ENCODE measurements at places on chromosomes 1 and 21.

GRCh38 chr1:8706995-8707396 is 110.4 kb downstream of the RERE start:
- DNase-seq: no peak

- no peak for DNase-seq
Observed at GRCh38 chr1:68232289-68233148, at the start of gene WLS. Gene WLS, minus strand, starts transcription at chr1:68232523. Its CDS starts 224 bp downstream, at chr1:68232299.

DNA sequence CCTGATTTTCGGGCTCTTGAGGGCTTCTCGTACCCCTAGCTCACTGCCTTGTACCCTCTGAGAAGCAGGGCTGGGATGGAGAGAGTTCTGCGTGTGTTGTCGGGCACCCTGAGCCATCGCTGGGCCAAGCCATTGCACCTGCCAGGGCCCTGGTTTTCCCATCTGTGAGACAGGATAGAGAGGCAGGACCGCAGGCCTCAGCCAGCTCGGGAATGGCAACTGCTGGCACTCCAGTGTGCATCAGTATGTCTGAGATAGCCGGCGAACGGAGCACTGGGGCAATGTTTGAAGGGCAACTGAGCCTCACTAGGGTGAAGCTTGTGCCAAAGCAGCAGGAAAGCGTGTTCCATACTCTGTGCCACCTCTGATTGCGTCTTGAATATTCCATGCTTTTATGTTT is 66.9 kb downstream of the TENT5C start:
- no peak for DNase-seq

GRCh38 chr1:216054600-216054999 is 368.6 kb downstream of the USH2A start:
- no peak for DNase-seq

DNA sequence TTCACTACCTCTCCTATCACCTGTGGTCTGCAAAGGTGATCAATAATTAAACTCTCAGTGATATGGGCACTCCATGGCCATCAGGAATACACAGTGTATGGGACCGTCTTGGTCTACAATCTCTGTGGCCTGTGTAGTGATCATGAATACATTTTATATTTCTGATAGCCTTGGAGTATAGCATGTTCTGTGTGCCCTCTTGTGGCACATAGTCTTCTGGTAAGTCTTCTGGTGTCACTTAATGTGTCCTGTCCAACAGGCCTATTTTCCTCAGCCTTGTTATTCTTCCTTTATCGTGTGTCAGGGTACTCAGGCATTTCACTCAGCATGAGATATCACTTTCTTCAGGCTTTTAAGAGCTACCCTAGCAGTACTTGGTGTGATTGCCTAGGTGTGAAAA is 393.6 kb downstream of the AGBL4 start:
- DNase-seq: no peak

GRCh38 chr1:26959722-26960624 is at the start of gene KDF1:
Gene KDF1, minus strand, starts transcription at chr1:26960468. Its CDS starts 8,088 bp downstream, at chr1:26952380.
- DNase-seq: no peak

- DNase-seq: peak; percentile 62
Observed at GRCh38 chr1:181033128-181033798, 520 bp upstream of the MR1 start.

GRCh38 chr1:112840631-112841624 is 115.1 kb downstream of the SLC16A1 start:
- peak; percentile 54 for DNase-seq

DNA sequence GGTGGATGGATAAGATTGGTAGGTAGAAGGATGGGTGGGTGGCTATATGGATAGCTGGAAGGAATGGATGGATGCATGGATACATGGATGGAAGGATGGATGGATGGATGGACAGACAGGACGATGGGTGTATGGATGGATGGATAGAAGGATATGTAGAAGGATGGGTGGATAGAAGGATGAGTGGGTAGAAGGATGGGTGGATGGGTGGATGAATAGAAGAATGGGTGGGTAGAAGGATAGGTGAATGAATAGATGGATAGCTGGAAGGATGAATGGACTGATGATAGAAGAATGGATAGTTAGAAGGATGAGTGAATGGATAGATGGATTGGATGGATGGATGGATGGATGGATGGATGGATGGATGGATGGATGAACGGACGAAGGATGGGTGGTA is 5.0 kb downstream of the MASP2 start:
- no peak for DNase-seq

DNA sequence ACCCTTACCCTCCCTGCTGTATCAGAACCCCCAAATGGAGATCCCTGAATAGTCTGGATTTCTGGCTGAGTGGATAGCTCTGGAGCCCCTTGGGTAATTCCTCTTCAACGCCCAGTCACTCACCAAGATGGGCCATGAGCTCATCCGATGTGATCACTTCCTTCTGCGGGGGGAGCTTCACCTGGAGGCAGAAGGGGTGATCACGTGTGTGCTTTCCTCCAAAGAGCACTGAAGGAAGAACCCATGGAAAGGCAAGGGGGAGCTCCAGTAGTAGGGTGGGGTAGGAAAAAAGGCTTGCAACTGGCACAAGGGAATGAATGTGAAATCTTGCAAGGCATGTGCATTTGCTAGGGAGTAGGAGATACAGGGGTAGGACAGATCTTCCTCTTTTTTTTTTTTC is 5.1 kb downstream of the MINDY1 start:
- DNase-seq: no peak

GRCh38 chr1:27143401-27143800 is 11.5 kb downstream of the SLC9A1 start:
- no peak for DNase-seq

GRCh38 chr1:51733793-51734522 is 117.1 kb downstream of the OSBPL9 start:
- DNase-seq: no peak

DNA sequence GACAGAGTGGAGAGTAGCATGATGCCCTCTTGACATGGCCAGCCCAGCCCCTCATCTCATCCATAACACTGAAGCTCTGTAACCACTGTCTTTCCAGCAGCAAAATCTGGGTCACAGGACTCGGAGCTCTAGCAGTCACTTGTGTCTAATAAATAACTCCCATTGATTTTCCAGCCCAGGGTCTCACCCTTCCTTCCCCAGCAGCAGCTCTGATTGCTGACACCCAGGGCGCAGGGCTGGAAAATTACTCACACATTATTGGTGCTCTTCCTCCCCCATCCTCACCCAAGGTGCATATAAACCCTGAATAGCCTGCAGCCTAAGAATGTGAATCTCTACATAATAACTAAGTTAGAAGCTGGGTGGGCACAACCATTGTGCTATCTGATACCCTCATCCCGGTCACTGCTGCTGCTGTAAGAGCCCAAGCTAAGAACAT is 21.1 kb upstream of the OR10J5 start:
- DNase-seq: no peak

DNA sequence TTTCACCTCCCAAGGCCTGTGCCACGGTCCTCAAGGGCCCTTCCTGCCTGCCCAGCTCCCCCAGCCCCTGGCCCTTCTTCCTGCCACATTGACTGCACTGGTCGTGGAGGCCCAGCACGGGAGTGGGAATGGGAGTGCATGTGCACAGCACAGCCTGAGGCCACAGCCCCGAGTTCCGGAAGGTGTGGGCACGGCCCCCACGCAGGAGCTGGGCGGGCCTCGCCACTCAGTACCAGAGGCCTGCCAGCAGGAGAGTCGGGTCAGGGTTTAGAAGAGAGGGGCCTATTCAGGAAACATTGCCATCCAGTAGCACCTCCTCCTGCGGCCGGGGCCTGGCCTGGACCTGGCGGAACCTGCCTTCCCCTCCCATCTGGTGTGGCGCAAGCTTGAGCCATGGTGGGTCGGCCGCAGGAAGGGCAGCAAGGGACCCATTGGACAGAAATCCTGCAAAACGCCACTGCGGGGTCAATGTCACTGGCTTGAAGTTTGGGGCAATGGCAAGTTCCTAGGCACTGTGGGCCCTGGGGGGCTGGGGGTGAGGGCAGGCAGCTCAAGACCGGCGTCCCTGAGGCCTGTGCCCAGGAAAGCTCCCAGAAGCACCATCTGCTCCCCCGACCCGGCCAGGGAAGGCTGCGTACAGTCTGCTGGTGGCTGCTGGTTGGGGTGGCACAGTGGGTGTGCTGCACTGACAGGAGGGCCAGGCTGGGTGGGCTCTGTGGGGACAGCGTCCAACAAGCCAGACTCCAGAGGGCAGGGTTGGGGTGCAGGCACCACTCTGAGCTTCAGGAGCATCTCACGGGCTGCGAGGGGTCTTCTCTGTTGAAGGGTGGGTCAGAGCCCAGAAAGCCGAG is 1.8 kb upstream of the TMEM52 start:
- no peak for DNase-seq
